AG09309 (cell line): ENCODE measurements at places on chromosomes 12 and 14.

DNA sequence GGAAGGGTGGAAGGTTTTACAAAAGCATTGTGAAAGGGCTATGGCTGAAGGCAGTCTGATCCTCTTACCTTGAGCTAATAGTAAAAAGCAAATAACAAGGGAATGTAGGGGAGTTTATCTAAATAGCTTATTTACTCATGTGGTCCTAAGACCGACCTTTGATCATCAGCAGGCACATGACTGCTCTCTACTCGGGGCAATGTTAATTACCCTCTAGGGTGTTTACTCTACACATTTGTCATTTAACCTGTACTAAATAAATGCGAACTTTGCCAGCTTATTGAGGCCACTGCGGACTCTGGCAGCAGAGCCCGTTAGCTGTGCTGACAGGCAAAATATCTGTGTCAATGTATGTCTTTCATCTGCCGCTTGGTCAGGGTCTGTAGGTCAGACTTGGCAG is 768.3 kb upstream of the ATXN7L3B start:
- no peak for DNase-seq

- DNase-seq: no peak
These were observed 29.9 kb downstream of the GPHB5 start for GRCh38 chr14:63288853-63289252.

DNA sequence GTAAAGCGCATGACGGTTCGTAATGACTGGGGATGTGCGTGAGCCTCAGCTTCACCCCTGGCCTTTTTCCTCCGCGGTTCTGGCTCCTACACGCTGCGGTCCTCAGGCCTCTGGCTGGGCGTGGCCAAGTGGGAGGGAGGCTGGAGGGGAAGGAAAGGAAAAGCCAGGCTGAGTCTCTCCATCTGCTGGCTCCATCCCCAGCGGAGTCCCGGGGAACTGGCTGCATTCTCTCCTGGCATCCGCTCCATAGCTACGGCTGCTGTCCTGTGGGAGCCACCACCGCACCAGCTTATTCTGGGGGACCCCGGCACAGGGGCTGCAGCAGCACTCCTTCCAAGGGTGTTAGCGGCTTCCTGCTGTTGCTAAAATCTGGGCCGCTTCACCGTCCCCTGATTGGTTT is 68.2 kb upstream of the SLC24A4 start:
- DNase-seq: no peak

DNA sequence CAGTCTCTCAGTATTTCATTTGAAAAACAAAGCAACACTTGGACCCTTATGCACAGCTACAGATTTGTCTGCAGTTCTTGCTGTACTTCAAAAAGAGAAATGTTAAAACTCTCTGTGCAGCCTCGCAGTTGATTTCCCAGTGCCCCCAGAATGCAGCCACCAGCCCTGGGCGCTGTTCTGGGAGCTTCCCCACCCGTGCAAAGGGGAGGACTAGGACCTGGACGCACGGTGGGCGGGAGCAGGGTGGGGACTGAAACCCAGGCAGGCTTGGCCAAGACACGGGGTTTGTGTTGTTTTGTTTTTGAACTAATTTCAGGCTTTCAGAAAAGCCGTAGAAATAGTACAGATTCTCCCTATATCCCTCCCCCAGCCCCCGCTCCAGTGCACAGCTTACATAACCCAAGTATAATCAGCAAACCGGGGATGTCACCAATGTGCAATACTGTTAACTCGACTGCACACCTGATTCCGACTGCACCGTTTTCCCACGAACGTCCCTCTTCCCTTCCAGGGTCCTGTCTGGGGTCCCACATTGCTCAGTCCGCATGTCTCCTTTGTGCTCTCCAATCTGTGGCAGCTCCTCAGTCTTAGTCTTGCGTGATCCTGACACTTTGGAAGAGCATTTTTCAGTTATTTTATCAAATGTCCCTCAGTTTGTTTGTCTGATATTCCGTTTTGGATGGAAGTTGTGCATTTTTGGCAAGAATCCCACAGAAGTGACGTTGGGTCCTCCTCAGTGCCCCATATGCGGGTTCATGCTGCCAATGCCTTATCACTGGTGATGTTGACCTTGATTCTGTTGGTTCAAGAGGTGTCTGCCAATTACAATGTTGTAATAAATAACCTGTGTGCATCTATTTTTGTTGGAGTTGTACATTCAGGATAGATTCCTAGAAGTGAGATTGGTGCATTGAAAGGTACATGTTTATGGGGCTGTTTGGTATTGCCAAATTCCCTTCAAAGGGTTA is 95.9 kb downstream of the SETD3 start:
- no peak for DNase-seq

- DNase-seq: no peak
These were observed 139.5 kb downstream of the TMEM121 start for GRCh38 chr14:105665951-105666277.

- peak; percentile 58 for DNase-seq
These were observed 16.0 kb upstream of the SELPLG start for GRCh38 chr12:108649669-108650068.

DNA sequence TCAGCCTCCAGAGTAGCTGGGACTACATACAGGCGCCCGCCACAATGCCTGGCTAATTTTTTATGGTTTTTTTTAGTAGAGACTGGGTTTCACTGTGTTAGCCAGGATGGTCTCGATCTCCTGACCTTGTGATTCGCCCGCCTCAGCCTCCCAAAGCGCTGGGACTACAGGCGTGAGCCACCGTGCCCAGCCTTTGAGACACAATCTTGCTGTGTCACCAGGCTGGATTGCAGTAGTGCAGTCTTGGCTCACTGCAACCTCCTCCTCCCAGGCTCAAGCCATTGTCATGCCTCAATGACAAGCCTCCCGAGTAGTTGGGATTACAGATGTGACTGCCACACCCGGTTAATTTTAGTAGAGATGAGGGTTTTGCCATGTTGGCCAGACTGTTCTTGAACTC is 21.3 kb upstream of the STRN3 start:
- DNase-seq: no peak

GRCh38 chr12:28180786-28181185 is 9.5 kb upstream of the CCDC91 start:
- DNase-seq: no peak

GRCh38 chr14:70254476-70254961 is 65.8 kb upstream of the SLC8A3 start:
- no peak for DNase-seq

DNA sequence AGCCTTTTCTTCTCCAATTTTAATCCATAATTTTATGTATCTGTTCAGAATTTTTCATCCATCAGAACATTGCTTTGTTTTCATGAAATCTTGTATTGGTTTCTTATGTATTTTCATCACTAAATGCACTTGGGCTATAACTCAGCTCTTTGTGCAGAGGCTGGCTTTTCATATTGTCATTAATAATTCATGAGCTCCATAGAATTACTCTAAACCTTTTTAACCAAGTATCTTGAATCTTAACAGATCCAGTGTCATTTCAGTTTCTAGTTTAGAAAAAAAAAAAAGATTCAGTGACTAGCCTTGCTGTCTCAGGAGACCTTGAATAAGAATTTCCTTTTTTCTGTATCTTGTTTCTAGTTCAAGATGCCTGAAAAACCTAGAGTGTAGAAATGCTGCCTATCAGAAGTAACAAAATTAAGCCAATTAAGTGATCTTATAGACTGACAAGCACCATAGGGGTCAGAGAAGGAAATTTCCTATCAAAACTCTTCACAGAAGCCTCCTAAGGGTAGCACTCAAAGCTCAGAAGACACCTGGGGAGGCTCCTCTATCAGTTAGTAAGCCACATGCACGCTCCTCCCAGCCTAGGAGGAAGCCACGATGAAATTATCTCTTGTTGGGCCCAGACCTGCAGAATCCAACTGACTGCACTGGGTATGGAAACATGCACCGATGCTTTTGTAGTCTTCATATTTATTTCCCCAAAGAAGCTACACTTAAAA is 163.4 kb downstream of the KICS2 start:
- no peak for DNase-seq

DNA sequence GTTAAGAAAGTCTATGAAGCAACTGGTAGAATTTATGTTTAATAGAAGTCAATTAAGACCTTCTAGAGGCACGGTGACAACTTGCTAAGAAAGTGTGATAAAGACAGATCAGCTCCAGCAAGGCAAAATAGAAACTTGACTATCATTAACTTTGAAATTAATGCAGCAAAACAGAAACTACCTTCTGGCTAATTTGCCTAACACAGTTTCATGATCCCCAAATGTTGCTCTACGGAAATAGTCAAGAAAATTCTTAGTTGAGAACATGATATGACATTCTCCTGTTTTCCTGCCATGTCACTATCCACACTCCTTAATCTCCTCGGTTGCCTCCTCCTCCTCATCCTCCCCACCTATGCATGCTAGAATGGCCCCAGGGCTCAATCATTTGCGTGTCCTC is 4.2 kb downstream of the DENND5B start:
- no peak for DNase-seq

- DNase-seq: peak; percentile 84
These were observed 54.6 kb downstream of the NUAK1 start for GRCh38 chr12:106084014-106084671.

- DNase-seq: no peak
These were observed 108.9 kb downstream of the SSPN start for GRCh38 chr12:26304273-26304672.

- no peak for DNase-seq
These were observed 91.6 kb upstream of the HIF1A start for GRCh38 chr14:61603736-61604135.

GRCh38 chr12:94819011-94819410 is 168.7 kb upstream of the TMCC3 start:
- no peak for DNase-seq

DNA sequence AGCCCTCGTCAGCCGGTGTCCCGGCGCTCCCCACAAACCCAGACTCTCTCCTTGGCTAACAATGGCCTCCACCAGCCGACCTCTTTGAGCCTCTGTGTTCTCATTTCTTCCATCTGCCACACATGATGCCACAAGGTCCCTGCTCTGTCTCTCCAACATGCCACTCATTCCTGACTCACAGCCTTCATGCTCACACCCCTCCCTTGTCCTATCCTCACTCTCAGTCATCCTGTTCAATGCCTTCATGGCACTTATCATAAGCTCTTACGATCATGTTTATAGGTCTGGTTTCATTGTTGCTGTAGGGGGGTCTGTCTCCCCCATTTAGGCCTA is 9.6 kb upstream of the SERPINA11 start:
- DNase-seq: no peak

DNA sequence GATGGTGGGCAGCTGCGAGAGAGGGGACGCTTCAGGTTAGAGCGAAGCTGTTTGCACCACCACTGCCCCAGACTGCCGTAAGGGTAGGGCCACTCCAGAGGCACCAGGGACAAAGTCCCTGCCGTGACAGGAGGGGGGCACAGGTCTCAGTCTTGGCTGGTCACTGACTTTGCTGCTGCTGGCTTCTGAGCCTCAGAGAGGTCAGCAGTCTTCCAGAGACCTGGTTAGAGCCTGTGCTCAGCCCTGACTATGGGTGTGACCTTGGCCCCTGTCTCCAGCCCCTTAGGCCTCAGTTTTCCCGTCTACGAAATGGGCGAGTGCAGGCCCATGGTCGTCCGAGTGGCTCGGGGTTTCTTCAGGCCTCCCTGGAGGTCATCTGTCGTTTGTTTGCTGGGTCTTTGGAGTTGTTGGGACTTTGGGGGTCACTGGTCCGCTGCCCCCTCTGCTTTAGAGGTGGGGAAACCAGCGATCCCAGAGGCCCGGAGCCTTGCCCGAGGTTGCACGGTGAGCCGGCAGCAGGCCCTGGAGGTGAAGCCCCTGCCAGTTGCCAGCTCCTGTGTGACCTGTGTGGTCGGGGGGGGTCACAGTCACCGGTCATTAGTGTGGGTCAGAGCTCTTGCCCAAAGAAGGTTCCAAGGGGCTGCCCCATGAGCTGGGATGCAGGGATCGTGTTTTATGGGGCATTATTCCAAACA is 15.3 kb downstream of the MEG3 start:
- no peak for DNase-seq

GRCh38 chr12:100173111-100173510 is 27.5 kb upstream of the ACTR6 start:
- DNase-seq: no peak

GRCh38 chr12:114165921-114166320 is 199.8 kb upstream of the RBM19 start:
- DNase-seq: no peak

DNA sequence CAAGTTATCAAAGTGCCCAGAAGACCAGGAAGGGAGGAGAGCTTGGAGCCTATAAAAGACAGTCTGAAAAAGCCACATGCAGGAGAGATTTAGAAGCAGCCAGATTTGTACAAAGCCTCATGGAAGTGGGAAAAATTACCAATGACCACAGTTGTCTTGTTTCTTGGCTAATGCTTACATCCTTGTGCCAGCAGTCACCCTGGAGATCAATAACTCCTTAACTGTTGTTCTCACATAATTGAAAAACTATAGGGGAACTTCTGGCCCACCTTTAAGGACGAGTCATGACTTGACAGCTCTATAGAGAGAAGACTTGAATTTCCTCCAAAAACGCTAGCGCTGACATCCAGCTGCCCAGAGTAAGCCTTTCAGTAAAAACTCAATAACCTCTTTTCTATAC is 313.1 kb downstream of the GALC start:
- DNase-seq: no peak

GRCh38 chr14:50318031-50318626 is 6.0 kb downstream of the DMAC2L start:
- peak; percentile 29 for DNase-seq

GRCh38 chr14:72451054-72451972 is 442.6 kb downstream of the DPF3 start:
- no peak for DNase-seq

- no peak for DNase-seq
These were observed 553 bp downstream of the TRIM9 start for GRCh38 chr14:51094282-51094821.

DNA sequence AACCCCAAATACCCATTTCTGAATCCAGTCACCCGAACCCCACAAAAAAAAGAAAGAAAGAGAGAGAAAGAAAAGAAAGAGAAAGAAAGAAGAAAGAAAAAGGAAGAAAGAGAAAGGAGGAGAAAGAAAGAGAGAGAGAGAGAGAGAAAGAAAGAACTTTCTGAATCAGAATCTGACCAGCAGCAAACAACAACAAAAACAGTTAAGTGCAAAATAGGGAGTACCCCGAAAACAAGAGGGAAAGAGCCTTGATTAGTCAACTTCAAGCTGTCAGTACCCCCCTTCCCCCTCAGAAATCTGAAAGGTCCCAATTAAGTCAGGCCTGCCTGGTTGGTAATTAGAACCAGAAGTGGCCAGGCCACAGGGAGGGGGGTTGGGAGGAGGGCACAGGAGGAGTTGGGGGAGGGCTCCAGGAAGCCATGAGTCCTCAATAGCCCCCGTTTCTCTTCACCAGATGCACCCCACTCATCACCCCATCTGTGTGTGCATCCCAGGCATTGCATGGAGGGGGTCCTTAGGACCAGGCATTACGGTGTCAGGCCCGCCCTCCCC is 9.8 kb downstream of the RARG start:
- no peak for DNase-seq

- DNase-seq: no peak
These were observed 11.1 kb upstream of the NPFF start for GRCh38 chr12:53518381-53518780.
